RCC 7860 (cell line): ENCODE measurements at places on chromosomes 7 and 10.

GRCh38 chr10:61970182-61971002 lies 68.9 kb downstream of the ARID5B start:
- DNase-seq: no peak

DNA sequence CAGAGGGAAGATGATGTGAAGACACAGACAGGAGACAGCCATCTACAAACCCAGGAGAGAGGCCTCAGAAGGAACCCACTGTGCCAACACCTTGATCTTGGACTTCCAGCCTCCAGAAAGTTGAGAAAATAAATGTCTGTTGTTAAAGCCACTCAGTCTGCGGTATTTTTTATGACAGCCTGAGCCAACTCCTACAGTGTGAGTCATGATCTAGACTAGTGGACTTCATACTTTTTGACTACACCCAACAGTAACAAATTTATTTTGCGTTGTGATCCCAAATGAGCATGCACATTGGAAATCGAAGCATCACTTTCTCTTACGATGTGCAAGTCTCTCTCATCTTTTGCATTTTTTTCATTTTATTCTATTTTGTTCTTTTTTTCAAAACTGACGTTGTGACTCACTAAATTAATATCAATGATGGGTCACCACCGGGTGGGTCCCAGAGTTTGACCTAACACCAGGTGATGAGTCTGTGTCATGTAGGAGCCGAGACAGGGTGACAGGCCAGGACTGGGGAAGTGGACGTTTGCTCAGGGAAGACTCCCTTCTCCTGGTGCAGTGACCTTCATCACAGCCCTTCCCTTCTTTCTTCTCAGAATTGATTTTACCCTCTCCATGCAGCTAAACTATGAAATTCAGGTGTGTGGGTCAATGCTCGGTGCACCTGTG lies 28.9 kb downstream of the PHYH start:
- DNase-seq: peak; percentile 32

DNA sequence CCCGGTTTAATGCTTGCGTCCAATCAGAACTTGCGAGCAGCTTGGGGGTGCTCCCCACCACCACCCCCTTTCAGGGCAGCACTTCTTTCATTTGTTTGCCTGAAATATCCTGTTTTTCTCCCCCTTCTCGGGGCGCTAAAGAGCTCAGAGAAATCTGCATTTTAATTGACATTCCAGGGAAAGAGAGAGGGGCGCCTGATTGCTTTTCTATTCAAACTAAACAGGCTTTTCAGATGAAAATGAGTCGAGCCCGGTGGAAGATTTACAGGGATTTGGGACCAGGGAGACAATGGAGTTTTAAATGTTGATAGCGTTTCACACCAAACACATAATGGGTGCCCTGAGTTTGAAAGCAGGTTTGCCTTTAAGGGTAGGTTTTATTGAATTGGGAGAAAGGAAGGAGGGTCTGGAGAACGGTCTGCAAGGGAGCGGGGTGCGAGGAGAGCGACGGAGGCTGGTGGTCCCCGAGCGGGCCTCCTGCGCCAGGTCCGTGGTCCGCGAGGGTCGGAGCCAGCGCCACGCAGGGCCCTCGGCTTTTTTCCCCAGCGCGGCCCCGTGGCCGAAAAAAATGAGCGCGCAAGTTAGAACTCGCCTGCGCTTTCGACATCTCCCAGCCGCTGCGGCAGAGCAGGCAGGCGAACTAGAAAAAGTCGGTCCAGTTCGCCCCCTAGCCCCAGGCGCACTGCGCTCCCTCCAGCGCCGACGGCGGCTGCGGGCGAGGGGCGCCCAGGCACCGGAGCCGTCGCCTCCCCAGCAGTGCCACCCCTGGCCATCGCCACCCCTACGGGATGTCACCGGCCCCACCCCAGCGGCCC lies 1.3 kb downstream of the FGFR2 start:
- DNase-seq: peak; percentile 16

DNA sequence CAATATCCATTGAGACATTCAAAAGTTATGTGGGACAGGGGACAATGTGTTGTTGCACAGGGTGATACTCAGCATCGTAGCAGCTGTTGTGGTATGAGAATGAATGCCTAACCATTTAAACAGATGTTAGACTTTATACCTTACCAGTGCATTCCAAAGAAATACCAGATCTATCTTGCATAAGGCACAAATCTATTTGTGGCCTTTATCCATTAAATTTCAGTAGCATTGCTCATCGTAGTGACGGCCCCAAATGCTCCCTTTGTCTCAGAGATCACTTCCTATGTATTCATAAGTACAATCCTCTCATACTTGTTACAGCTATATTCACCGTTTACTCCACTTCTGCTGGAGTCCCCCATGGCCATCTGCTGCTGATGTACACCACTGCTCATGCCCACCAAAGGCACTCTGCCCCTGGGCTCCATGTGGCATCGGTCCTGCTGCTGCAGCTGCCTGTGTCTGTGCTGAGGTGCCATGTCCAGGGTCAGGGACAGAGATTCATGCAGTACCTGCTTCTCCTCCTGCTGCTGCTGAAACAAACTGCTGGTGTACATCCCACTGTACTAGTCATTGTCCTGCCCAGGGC lies 96.3 kb downstream of the CPED1 start:
- DNase-seq: peak; percentile 99

GRCh38 chr10:84822931-84823630 lies 494.7 kb downstream of the CCSER2 start:
- peak; percentile 10 for DNase-seq

DNA sequence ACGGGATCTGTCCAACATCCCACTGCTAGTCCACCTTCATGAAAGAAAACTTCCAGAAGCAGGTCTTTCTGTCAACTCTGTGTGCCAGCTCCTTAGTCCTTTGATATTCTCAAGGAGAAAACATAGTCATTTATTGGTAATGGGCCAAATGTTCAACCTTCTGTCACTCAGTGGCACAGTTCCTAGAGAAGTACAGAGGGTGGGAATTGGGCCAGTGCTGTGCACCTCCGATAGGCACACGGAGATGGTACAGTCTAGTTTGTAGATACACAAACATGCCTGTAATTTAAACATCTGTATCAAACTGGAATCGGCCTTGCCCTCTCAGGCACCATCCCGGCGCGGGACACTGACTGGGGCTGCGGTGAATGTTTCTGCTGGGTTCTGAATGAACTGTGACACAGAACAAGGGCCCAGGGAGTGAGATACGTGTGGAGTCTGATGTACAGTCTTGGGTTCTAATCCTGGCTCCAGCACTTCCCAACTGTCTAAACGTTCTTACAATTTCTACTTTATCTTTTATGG lies 213.9 kb upstream of the SHH start:
- no peak for DNase-seq

DNA sequence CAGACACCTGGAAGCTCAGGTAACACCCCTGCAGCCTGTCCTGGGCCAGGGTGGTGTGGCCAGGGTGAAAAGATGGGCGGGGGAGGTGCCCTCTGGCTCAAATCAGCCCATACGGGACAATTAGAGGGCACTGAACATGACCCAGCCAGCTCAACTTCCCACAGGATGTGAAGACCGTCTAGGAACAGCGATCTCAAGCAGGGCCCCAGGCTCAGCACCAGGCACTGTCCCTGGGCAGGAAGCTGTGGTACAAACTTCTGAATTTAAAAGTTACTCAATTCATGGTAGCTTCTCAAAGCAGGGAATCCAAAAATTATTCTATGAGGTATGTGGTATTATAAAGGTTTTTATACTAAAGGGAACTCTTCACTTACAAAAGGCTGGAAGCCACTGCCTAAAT lies 5.1 kb upstream of the GRB10 start:
- DNase-seq: no peak

DNA sequence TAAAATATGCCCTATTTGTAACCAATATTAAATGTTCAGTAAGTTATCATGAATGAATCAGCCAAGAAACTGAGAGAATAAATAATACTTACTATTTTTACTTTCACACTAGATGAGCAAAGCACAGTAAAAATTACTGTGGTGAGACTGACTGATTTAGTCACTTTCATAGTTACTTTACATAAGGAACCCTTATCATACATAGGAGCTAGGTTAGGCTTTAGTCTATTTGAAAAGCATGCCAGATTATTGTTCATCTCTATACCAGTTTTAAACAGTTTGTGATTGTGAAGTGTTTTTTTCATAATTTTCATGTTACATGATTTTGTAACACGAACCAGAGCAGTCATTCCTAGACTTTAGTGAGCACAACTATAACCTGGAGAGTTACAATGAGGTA lies 80.7 kb upstream of the MAGI2 start:
- no peak for DNase-seq

- DNase-seq: no peak
Observed at GRCh38 chr10:132702601-132703418, 83.1 kb downstream of the NKX6-2 start.

DNA sequence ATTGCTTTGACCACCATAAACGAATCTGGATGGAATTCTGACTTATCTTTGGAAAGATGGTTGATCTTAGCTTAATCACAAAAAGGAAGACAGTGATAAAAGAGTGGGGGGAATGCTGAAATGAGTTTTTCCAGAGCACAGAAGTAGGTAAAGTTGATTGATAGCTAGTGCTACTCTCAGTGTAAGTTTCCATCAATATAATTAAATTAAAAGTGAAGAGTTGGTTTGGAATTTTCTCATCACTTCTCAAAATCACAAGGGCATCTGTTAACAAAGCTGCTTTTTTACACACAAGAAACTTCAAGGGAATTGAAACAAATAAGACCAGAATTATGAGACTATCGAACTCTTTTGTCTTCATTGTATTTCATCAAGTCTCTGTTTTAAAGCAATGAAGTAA lies 1217.3 kb downstream of the REEP3 start:
- DNase-seq: no peak

DNA sequence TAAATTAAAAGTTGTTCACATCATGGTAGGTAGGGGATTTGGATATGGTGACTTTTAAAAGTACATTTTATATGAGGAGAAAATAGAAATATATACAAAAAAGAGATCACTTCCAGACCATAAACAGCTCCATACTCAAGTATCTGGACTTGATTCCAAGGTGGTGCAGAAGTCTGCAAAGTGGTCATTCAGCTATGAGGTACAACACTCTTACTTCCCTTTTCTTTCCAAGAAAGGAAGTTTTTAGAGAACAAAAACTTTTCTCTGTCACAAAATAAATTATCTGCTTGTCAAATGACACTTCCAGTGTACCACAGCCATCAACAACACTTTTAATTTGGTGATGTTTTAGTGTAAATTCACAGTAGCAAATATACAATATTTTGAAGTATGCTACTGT lies 1013.5 kb downstream of the GATA3 start:
- no peak for DNase-seq

DNA sequence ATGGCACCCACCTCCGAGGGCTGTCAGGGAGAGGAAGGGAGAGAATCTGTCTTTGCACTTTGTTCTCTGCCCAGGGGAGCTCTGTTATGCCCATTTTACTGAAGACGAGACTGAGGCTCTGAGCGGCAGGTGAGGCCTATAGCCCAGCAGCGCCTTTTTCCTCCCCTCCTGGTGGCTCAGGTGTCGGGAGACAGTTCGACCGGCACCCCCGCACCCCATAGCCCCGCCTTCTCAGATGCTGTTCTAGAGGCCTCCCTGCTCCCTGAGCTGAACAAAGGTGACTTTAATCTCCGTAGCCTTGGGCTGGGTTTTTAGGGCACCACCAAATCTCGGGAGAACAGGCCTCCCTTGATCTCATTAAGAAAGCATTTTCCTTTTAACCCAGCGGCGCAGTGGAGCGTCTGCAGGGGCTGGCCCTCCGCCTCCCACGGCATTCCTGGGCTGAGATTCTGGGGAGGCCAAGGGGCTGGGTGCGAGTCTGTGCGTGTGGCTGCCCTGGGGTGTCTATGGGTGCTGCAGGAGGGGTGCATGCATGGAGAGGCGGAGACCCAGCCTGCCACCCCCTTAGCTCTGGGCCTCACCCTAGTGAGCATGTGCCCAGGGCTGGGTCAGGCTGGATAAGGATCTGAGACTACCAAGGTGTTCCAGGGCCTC lies 3.3 kb downstream of the LFNG start:
- peak; percentile 79 for DNase-seq

- DNase-seq: no peak
Observed at GRCh38 chr7:36943591-36944435, 219.5 kb upstream of the AOAH start.

- DNase-seq: no peak
Observed at GRCh38 chr10:63008491-63008890, 124.6 kb upstream of the NRBF2 start.

DNA sequence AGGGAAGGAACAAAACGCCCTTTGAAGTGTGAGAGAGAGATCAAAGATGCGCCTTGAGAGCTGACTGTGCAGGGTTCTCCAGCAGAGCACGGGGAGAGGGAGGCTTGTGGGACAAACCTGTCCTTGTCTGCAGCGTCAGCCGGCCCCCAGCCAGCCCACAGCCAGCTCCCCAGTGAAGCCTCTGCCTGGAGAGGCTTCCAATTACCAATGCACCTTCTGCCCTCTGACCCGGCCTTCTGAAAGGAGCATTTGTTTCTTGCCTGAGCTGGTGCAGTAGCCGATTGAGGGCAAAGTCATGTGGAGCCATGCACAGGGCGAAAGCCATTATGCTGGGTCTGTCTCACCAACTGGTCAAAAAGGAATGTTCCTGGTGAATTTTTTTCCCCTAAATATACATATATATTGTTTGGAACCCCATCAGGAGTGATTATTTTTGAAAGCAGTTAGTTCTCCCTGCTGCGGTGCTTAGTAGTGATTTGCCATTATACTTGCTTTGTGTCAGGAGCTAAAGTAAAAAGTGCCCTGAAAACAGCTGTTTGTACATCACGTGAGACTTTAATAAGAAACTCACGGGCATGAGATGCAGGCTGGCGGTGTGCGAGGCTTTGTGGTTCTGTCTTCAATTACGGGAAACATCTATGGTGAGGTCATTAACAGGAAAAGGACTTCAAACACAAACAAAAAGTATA lies 268.6 kb downstream of the KLF6 start:
- no peak for DNase-seq

GRCh38 chr7:149292462-149292823 lies 30.4 kb downstream of the ZNF783 start:
- no peak for DNase-seq

DNA sequence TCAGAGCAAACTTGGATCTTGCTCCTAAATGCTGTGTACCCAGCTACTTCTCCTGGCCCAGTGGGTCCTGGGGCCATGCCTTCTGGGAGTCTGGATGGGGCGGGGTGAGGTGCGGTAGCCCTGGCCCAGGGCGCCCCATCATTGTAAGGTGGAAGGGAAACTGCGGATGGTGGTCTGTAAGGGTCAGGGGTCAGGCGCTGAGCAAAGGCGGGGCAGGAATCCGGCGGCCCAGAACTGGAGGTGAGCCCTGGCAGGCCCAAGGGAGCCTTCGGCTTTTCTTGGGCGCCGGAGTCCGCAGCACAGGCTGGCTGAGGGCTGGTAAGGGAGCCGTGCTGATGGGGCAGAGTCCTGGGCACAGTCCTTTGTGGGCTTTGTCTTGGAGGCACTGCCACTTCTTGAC lies 66.5 kb upstream of the CTBP2 start:
- no peak for DNase-seq

GRCh38 chr10:15494850-15495506 lies 123.9 kb upstream of the FAM171A1 start:
- DNase-seq: no peak
